ENCODE measurements at places on chromosomes 5 and 9.

DNA sequence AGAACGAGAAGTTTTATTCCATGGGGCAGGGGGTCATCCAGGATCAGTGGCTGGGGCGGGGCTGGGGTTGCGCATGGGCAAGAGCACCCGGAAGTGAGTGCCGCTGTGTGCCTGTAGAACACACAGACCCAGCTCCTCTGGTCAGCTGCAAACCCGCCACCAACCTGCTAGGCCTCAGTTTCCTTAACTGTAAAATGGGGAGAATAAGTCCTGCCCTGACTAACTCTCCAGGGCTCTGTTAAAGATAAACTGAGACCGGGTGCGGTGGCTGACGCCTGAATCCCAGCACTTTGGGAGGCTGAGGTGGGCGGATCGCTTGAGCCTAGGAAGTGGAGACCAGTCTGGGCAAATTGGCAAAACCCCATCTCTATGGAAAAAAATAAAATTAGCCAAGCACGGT lies 152.2 kb downstream of the GABBR2 start:
- H3K27ac ChIP-seq = no peak overlapping the region
- no peak overlapping the region for H3K4me3 ChIP-seq
- no peaks in the 10 kb centered on the region for H3K27me3 ChIP-seq
- H3K36me3 ChIP-seq = no peaks in the 10 kb centered on the region
- DNase-seq = no peak

- H3K27ac ChIP-seq = no peak overlapping the region
- no peaks in the 10 kb centered on the region for H3K36me3 ChIP-seq
- no peaks in the 10 kb centered on the region for H3K27me3 ChIP-seq
- no peak for DNase-seq
- no peak overlapping the region for H3K4me3 ChIP-seq
Measured at GRCh38 chr9:89531766-89532165, 33.9 kb upstream of the SEMA4D start.

DNA sequence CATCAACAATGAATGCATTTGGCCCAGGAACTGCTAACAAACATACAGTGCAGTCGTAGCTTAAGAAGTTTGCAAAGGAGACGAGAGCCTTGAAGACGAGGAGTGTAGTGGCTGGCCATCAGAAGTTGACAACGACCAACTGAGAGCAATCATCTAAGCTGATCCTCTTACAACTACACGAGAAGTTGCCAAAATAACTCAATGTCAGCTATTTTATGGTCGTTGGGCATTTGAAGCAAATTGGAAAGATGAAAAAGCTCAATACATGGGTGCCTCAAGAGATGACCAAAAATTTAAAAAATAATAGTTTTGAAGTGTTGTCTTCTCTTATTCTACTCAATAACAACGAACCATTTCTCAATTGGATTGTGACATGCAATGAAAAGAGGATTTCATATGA lies 757.7 kb upstream of the CHD1 start:
- no peak overlapping the region for H3K4me3 ChIP-seq
- H3K36me3 ChIP-seq = no peaks in the 10 kb centered on the region
- no peaks in the 10 kb centered on the region for H3K27me3 ChIP-seq
- no peaks in the 10 kb centered on the region for H3K4me1 ChIP-seq
- DNase-seq = no peak

DNA sequence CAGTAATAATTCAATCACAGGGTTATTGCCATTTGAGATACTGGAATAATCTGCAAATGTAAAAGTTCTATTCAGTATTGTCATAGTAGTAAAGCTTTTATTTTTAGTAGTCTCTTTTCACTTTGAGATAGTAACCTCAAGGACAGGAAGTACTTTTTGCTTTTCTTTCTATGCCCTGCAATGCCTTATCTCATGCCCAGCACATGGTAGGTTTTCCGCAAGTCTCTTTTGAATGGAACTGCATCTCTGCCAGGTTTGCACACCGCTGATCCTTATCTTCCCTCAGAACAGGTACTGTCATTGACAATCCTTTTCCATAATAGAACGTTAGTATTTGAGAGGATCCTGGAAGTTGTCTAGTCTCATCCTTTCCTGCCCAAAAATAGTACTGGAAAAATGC lies 91.8 kb upstream of the IFNK start:
- H3K4me1 ChIP-seq = no peaks in the 10 kb centered on the region
- no peak overlapping the region for H3K27ac ChIP-seq
- H3K27me3 ChIP-seq = no peaks in the 10 kb centered on the region
- no peaks in the 10 kb centered on the region for H3K36me3 ChIP-seq
- H3K4me3 ChIP-seq = no peak overlapping the region
- no peak for DNase-seq

DNA sequence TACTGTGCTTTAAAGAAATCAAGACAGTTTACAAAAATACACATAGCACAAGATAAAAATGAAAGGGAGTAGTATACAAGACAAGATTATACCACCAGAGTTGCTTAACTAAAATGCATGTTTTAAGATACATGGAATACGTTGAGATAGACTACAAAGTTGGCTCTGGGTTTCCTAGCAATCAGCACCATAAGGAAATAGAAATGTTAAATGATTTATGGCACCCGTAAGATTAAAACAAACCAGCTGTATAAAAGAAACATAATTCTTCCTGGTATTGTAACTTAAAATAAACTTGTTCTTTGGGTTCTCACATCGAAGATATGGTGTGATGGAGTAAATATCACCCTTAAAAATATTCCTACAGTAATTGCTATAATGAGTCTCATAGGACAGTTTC lies 9.9 kb upstream of the CSNK1G3 start:
- no peaks in the 10 kb centered on the region for H3K27me3 ChIP-seq
- peaks cover 12% of the 10 kb centered on the region for H3K4me1 ChIP-seq
- no peak overlapping the region for H3K27ac ChIP-seq
- H3K4me3 ChIP-seq = no peak overlapping the region

- H3K27ac ChIP-seq = no peak overlapping the region
- peaks cover 5% of the 10 kb centered on the region for H3K4me1 ChIP-seq
- H3K4me3 ChIP-seq = no peak overlapping the region
- H3K36me3 ChIP-seq = no peaks in the 10 kb centered on the region
- no peak for DNase-seq
Measured at GRCh38 chr9:78218890-78219289, 17.0 kb upstream of the CEP78 start.

DNA sequence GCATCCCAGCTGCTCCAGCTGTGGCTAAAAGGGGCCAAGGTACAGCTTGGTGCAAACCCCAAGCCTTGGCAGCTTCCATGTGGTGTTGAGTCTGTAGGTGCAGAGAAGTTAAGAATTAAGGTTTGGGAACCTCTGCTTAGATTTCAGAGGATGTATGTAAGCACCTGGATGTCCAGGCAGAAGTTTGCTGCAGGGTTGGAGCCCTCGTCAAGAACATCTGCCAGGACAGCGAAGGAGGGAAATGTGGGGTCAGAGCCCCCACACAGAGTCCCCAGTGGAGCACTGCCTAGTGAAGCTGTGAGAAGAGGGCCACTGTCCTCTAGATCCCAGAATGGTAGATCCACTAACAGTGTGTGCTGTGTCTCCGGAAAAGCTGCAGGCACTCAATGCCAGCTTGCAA lies 236.2 kb upstream of the ADRA1B start:
- H3K36me3 ChIP-seq = no peaks in the 10 kb centered on the region
- no peaks in the 10 kb centered on the region for H3K4me1 ChIP-seq
- H3K27me3 ChIP-seq = no peaks in the 10 kb centered on the region
- no peak for DNase-seq
- no peak overlapping the region for H3K4me3 ChIP-seq

All from liver (tissue), 10 donors.